ENCODE measurements at places on chromosomes 11 and 22.

- DNase-seq = no peak
Measured at GRCh38 chr22:32695451-32695891, 106.0 kb upstream of the TIMP3 start.

- DNase-seq = no peak
Measured at GRCh38 chr22:30931541-30932300, 36.9 kb downstream of the MORC2 start.

GRCh38 chr11:95242091-95242844 is 11.3 kb upstream of the SESN3 start:
- DNase-seq = no peak

- DNase-seq = no peak
Measured at GRCh38 chr11:8207080-8208000, 38.5 kb upstream of the RIC3 start.

- DNase-seq = no peak
Measured at GRCh38 chr11:81444297-81444696, 1289.4 kb downstream of the FAM181B start.
